ENCODE measurements at places on chromosomes 13 and 19. TPM values are rescaled to one million over a fixed set of nuclear protein-coding genes. Genes with fewer than 3 reads are reported as not detected.

GRCh38 chr13:41668130-41668757 lies 210.9 kb downstream of the RGCC start:
- peak; percentile 31 for DNase-seq

GRCh38 chr13:44974056-44974793 lies 15.0 kb downstream of the NUFIP1 start:
- no peak for DNase-seq

GRCh38 chr13:95023405-95023804 lies 277.8 kb downstream of the ABCC4 start:
- DNase-seq = no peak

DNA sequence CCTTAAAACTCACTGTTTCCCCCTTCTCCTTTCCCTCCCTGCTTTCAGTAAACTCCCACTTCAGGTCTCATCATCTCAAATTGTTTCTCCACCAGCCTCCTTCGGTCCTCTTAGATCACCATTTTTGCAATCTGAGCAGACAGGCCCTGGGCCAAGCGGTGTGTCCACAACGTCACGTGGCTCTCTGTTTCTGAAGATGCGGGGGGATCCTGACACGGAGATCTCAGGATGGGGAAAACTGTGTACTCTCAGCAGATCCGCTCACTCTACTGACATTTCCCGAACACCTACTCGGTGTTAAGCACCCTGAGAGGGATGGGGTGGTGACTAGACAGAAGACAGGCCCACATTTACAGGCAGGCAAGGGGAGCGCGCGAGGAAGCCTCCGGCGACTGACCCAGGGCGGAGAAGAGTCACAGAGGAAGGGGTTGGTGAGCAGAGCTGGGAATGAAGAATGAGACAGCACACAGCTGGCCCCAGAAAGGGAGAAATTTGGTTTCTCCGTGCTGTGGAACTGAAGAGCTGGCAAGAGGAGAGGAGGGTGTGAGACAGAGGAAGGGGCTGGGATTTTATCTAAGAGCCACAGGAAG lies 38.8 kb downstream of the SERP2 start:
- DNase-seq = no peak

GRCh38 chr19:57348136-57348535 lies 2.9 kb upstream of the ZNF304 start:
- no peak for DNase-seq

DNA sequence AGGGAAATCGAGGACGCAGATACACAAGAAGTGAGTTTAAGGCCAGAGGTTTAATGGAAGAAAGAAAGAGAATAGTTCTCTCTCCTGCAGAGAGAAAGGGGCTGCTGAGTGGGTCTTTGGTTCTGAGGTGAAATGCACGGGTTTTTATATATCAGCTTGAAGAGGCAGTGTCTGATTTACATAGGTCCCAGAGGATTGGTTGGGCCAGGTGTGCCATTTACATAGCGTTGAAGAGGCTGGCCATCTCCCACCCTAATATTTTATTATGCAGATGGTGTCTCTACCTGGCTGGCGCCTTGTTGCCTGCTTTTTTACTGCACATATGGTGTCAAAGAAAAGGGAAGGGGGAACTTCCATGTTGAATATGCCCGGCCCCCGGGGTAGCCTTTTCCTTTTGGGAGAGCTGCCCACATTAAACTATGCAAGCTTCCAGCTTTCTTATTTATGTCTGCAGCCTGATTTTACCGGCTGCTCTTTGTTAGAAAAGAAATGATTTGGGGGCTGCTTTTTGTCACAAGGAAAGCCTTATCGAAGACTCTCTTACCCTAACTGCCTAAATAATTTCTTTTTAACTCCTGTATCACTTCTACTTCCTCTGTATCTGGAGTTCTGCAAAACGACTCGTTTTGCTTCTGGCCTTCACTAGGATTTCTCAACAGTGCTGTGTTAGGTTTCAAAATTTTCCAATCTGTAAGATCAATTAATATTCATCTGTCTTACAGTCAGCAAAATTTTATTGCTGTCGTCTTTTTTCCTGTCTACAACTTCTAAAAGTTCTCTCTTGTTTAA lies 268.5 kb downstream of the B3GLCT start:
- no peak for DNase-seq

DNA sequence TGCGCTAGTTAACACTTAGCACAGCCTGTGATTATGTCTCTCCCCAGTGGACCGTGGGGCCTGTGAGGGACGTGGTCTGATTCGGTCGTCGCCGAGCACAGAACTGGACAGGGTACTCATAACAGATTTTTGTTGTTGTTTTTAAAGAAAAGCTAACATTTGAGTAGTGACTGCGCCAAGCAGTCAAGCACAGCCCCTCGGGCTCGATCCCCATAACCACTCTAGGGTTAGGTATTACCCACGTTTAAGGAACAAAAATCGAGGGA lies 805 bp upstream of the PTOV1 start:
- DNase-seq = no peak

DNA sequence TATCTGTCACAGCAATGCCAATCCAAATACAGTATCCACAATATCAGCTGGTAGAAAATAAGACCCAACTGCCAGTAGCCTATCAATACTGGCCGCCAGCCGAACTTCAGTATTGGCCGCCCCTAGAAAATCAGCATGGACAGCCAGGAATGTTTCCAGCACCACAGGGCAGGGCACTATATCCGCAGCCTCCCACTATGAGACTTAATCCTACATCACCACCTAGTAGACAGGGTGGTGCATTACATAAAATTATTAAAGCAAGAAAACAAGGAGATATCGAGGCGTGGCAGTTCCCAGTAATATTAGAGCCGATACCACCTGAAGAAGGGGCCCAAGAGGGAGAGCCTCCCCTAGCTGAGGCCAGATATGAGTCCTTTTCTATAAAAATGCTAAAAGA lies 111.3 kb downstream of the ZNF486 start:
- no peak for DNase-seq

GRCh38 chr13:71677124-71677523 lies 189.9 kb downstream of the DACH1 start:
- no peak for DNase-seq

- DNase-seq = no peak
Measured at GRCh38 chr19:1294688-1295087, 9.0 kb downstream of the EFNA2 start.

DNA sequence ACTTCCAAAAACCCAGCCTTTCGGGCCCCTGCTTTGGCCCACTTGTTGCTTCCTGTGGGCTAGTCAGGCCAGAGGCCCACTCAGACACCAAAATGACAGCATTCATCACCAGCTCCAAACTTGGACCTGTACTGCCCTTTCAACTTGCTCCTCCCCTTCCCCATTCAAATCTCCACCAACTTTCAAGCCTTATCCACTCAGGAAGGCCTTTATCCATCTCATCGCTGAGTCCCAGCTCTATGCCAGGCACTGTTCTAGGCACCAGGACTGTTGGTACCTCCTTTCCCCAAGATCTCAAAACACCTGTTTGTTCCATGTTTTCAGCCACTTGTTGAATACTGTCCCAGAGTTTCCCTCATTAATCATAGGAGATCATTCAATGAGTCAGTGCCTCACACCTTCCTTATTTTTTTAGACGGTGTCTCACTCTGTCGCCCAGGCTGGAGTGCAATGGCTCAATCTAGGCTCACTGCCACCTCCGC lies 1011.4 kb downstream of the UQCRFS1 start:
- DNase-seq = no peak

DNA sequence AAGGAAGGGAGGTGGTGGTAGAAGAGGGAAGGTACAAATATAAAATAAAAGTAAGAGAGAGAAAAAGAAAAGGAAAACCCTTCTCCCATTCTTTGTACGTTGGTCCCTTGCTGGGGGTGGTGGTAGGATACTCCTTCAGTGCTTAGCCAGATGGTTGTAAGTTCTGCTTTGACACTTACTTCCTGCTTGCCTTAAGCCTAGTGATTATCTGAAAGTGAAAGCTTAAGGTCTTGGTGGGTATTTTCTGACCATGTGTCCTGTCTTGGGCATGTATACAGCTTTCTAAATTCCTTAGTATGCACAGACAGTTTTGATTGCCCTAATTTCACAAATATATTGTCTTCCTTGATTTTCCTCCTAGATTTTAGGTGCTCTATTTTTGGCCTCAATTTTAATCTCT lies 314.8 kb downstream of the PCDH17 start:
- no peak for DNase-seq

The IGFL1 gene
- total RNA-seq = not detected

The CBY2 gene
- total RNA-seq = not detected

The NTN5 gene
- total RNA-seq = 2.1 TPM

The ZNF580 gene
- 46.1 TPM for total RNA-seq

The ZNF730 gene
- total RNA-seq = 2.2 TPM

Data from activated T-cell treated with anti-CD3 and anti-CD28 coated beads, Interleukin-2, amount 50 U/mL, for 72 hours (primary cell).